Lower lobe of right lung (tissue), 2 donors: ENCODE measurements at places on chromosomes 1 and 21. TPM values are rescaled to one million over a fixed set of nuclear protein-coding genes. Genes with fewer than 3 reads are reported as not detected.

The GPR161 gene
- total RNA-seq = 9.6 TPM

The MYBPH gene
- total RNA-seq = not detected

The PIK3CD gene
- total RNA-seq = 28.3 TPM

The SIM2 gene
- not detected for total RNA-seq

The KIFAP3 gene
- total RNA-seq = 21.4 TPM

The SYT2 gene
- not detected for total RNA-seq

The IRF6 gene
- total RNA-seq = 18.2 TPM

The CD160 gene
- 1.1 TPM for total RNA-seq
